ENCODE measurements at places on chromosomes 5 and 9.
A peak's percentile ranks its signal among the peaks of the same experiment; 100 is the strongest.

DNA sequence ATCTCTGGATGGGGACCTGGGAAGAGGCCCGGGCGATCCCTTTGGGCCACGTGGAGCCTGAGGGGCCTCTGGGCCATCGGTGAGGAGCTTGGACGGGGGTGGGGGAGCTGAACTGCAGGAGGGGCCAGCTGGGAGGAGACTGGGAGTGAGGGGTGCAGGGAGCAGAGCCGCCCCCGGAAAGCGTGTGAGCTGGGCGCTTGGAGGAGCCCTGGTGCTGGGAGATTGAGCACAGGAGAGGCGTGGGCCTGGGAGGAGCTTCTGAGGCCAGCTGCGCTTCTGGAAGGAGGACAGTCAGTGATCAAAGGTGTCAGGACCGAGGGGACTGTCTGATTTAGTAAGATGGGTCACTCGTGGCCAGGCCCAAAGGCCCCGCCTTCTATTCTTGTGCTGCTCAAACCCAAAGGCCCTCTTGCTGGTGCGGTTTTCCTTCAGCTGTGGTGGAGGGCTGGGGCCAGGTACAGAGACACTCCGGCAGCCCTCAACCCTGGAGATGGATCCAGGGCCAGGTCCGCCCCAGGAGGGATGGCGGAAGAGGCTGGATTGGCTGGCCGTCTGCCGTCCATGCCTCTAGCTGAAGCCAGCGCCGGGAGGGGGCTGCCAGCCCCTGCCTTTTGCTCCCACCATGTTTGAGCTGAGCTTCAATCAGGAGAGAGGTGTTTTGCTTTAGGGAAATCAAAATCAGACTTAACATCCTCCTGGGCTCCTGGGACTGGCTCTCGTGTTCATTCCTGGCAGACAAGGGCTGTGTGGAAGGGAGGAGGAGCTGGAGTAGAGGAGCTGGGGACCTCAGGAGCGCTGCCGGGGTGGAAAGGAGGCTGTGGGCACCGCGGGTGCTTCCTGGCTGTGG, 21.6 kb downstream of the NCS1 start:
- DNase-seq, result no peak

- DNase-seq, result no peak
These were observed 40.0 kb downstream of the EBF1 start for GRCh38 chr5:159059722-159060121.

DNA sequence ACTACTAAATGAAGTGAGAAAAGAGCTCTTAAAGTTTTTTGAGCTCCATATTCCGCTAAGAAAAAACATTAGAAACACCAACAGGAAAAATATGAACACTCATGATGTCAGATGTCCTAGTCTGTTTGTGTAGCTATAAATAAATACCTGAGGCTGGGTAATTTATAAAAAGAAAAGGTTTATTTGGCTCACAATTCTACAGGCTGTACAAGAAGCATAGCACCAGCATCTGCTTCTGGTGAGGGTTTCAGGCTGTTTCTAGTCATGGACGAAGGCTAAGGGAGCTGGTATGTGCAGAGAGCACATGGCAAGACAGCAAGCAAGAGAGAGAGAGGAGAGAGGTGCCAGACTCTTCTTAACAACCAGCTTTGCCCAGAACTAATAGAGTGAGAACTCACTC, 186.2 kb downstream of the PLK2 start:
- DNase-seq, result no peak

DNA sequence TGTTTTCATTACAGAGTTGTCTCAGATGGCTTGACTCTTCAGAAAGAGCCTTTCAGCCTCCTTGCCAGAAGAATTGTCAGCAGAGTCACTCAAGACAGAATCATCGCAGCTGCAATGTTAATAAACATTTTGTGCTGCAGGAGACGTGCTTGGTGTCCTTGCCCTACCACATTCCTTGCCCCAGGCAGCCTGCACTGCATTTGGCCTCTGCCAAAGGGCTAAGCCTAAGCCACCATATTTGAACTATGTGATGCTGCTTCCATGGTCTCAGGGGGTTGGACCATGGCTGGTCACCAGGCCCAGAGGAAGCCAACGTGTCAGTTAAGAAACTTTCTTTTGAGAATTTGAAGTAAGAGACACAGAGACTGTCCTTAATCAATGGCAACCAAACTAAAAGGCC, 145.4 kb downstream of the ACTL7B start:
- DNase-seq, result no peak

DNA sequence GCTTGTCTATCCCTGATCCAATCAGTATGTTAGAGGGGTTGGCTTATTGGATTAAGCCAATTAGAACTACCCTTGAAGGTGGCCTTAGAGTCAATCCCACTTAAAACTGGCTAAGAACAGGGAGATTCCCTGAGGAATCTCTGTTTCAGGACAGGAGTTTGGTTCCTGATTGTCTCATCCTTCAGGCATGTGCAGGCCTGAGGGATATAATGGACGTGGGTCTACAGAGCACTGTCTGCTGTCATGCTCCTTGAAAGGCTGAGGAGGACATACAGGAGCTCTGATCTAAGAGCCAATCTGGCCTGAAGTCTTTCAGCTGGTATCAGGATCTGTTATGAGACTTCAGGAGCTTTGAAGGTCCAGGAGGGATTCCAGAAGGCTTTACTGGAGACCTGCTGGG, 36.2 kb upstream of the PRXL2C start:
- DNase-seq, result no peak

GRCh38 chr5:33641744-33642505, 201.2 kb downstream of the TARS1 start:
- DNase-seq, result no peak

DNA sequence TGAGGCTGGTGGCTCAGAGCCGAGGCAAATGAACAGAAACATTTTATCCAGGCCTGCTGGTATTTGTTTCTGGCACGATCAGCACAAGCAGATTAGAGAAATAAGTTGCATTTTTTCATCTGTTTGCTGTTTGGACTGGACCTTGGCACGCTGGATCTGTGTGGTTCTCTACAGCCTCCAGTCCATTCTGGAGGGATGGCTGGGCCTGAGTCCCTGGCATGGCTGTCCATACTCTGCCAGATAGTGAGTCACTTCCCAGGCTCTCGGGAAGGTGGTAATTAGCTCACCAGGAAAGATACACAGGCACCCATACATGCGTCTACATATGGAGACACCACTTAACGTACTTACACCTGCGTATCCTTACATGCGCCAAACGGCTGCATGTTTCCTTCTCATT, 78.6 kb downstream of the SPRY4 start:
- DNase-seq, result no peak

GRCh38 chr9:3436629-3437420, 89.0 kb downstream of the RFX3 start:
- no peak for DNase-seq

- DNase-seq, result no peak
These were observed 69.5 kb upstream of the HSPB3 start for GRCh38 chr5:54385994-54386393.

DNA sequence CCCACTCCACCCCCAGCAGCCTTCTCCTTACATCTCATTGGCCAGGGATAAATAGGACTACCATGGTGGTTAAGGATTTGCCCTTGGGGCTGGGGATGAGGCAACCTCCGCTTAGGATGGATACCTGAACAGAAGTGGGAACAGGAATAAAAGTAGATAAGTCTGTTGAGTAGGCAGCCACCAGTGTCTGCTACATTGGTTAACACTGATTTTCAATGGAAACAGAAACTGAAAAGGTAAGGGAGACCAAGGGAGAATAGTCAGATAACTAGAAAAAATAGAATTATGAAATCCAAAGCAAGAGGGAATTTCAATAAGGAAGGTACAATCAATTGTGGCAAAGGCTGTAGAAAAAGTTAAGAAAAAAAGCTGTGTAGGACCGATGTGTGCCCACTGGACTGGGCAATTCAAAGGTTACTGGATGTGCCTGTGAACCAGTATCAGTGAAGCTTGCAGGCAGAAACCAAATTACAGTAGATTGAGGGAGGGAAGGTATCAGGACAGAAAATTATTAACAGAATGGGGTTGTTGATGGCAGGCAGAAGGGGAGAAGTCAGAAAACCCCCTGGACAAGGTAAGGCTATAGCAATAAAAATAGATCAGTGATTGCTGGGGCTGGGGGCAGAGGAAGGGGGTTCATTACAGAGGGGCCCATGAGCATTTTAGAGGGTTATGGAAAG, 48.7 kb downstream of the DNAJC21 start:
- no peak for DNase-seq

- DNase-seq, result peak; percentile 79
These were observed 6.2 kb downstream of the KIF4B start for GRCh38 chr5:155019601-155020226.

GRCh38 chr5:55626790-55627189, 85.3 kb downstream of the SLC38A9 start:
- no peak for DNase-seq

DNA sequence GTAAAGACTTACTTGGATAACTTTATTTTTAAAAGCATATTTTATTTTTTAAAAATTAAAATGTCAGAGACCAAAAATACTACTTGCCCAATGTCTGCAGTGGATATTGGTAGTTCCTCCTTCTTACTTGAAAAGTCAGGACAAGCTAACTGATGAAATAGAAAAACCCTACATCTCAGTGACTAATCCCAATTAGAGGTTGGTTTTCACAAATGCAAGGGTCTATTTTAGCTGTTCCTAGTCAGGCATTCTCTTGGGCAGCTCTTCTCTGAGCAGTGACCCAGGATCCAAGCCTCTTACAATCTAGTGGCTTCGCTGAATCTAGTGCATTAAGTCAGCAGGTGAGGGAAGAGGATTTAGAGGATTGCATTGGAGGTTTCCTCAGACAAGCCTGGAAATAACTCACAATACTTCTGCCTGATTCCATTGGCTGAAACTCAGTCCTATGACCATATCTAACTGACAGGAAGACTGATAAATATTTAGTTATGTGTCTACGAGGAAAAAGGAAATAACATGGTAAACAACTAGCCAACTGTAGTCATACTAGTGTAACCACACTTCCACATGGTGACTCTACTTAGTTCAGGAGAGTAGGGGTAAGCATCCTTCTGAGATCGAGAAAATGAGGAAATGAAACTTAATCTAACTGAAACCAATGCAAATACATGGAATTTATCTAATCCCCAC, 34.2 kb upstream of the MIER3 start:
- DNase-seq, result no peak

GRCh38 chr9:97367729-97368128, 44.2 kb upstream of the TDRD7 start:
- DNase-seq, result no peak

DNA sequence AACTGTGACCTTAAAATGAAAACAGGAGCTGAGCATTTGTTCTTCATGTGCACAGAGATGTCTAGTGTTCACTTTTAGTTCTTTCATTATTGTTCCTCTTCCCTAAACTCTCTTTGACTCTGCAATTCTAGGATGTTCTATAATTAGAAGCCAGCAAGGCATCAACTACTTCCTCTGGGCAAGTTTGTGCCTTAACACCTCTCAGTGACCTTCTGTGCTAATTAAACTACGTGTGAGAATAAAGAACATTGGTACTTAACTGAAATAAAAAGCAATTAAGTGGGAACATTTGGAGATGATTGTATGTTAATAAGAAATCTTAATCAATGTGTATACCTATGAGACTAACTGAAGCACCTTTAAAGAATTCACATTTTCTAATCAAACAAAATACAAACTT, 242.8 kb downstream of the RASEF start:
- no peak for DNase-seq

GRCh38 chr5:130272837-130273236, 368.6 kb downstream of the CHSY3 start:
- no peak for DNase-seq

- DNase-seq, result no peak
These were observed 389.1 kb downstream of the GADD45G start for GRCh38 chr9:89993678-89994630.

DNA sequence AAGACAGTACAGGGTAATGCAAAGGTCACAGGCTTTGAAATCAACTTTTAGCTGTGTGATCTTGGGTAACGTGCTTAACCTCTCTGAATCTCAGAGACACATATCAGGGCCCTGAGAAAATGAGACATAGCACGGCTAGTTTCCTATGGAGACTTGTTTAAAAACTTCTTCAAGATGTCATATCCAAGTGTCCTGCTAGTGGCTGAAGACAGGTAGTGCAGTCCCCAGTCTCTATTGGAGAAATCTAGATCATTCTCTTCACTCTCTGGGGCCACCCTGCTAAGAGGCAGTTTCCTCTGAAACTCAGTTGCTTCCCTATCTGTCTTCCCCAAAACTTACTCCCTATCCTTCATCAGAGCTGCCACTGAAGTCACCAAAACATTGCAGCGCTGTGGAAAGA, 30.3 kb upstream of the GRXCR2 start:
- no peak for DNase-seq

- DNase-seq, result no peak
These were observed 35.3 kb downstream of the COL5A1 start for GRCh38 chr9:134676886-134677285.

DNA sequence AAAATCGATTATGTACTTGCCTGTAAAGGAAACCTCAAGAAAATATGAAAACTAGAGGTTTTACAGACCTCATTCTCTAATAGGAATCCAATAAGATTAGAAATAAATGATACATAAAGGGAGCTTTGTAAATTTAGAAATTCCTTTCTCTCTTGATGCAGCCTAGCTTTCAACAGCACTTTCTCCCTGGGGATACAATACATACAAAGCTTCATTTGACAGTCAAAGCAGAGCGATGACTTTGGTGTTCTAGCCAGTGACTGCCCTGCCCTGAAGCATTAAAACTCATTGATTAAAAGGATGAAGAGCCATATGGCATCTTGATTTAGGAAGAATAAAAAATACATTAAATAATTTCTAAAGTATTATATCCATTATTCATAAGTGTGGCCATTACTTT, 46.3 kb upstream of the GLIS3 start:
- DNase-seq, result no peak

DNA sequence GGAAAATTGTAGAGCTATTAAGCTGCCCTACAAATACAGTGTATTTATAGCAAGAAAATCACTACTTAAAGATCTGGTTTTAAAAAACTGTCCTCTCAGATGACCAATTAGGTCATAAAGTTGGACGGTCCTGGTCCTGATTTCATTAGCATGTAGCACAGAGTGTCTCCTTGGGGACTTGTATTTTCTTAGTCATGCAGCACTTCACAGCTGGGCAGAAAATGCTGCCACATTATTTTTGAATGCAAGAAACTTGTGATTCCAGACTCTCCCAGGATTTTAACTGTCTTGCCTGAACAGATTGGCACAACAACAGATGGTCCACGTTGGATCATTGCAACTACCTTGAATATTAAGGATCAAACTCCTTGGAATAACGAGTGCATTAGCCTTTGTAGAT, 348.1 kb upstream of the SGCD start:
- DNase-seq, result no peak

- DNase-seq, result no peak
These were observed 396.2 kb downstream of the EFNA5 start for GRCh38 chr5:107274571-107274970.

DNA sequence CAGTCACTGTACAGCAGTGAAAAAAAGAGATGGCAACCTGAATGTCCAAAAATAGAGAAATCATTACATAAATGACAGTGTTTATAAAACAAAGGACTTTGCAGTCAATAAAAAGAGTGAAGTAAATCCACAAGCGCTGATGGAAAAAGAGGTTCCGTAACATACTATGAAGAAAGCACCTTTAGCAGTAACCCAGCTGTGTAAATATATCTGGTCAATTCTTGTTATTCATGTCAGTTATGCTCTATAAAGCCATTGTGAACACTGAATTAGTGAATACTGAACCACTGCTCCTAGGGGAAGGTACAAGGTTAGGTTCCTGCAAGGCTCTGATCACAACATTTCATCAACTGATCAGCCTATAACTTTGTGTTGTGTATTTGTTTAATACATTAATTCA, 39.5 kb downstream of the CCNJL start:
- peak; percentile 26 for DNase-seq

GRCh38 chr5:115180165-115180709, 10.5 kb upstream of the TRIM36 start:
- DNase-seq, result peak; percentile 82

GRCh38 chr5:179504191-179504590, 46.2 kb upstream of the RUFY1 start:
- no peak for DNase-seq

- no peak for DNase-seq
These were observed 25.6 kb downstream of the CEMIP2 start for GRCh38 chr9:71742703-71743102.

Measured in SHP77 treated with DMSO at 0.1 percent for 48 hours (cell line).